ENCODE measurements at places on chromosomes 12 and 14.

GRCh38 chr14:93019367-93019843 lies 96.3 kb downstream of the ITPK1 start:
- no peak for DNase-seq

- DNase-seq, result no peak
Measured at GRCh38 chr12:14810167-14810952, 3.6 kb downstream of the SMCO3 start.

GRCh38 chr14:90580377-90581335 lies 183.8 kb downstream of the CALM1 start:
- DNase-seq, result no peak

- no peak for DNase-seq
Measured at GRCh38 chr14:78524766-78525165, 354.6 kb downstream of the NRXN3 start.

DNA sequence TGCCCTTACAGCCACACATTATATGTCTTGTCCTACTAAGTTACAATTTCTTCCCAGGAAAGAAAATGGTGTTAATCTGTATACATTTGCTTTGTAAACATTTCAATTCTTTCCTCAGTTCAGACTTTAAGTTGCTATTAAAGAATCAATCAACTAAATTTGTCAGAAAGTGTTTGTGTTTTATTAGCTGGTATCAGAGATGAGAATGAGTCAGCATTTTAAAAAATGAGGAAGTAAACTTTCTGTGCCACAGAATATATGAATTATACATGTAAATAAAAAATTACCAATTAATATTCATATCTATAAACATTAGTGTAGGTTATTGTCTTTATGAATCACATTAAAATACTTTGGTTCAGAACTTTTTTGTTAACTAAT lies 82.0 kb downstream of the LMO3 start:
- no peak for DNase-seq

GRCh38 chr14:92484132-92484823 lies 29.3 kb upstream of the RIN3 start:
- no peak for DNase-seq

DNA sequence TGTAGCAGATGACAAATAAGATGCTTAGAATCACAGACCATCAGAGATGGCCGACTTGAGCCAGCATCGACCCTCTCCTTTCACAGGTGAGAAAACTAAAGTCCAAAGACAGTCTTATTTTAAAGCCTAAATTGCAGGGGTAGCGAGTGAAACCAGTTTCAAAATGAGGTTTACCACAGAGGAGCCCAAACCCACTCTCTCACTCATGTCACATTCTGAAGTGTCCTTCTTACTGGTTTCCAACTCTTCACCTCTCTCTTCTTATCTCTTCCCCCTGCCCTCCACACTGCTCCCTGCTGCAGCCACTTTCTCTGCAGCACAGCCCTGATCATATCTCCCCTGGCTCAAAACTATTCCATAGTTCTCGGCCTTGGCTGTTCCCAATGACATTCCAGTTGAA lies 57.0 kb upstream of the NID2 start:
- DNase-seq, result no peak
